ENCODE measurements at places on chromosomes 16 and 17.

DNA sequence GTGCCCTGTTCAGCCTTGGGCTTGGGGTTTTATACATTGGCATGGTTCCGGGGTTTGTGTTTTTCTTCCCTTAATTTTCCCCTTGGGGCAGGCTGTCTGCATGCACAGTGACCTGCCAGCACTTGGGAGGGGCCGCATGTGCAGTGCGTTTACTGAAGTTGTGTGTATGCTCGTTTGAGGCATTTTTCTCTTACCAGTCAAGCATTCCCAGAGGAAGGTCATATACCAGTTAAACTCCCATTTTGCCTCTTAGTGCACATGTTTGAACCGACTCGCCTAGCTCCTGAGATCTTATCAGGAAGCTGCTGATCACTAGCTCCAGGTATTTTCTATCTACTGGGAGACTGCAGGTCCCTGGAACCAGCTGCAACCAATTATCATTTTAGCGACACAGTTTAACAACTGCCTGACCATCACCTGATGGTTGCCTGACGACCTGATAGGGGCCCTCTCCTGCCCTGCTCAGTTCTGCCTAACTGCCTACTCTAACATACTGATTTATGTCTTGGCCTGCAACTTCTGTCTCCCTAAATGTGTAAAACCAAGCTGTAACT, 51.4 kb downstream of the MFSD11 start:
- no peak for DNase-seq

DNA sequence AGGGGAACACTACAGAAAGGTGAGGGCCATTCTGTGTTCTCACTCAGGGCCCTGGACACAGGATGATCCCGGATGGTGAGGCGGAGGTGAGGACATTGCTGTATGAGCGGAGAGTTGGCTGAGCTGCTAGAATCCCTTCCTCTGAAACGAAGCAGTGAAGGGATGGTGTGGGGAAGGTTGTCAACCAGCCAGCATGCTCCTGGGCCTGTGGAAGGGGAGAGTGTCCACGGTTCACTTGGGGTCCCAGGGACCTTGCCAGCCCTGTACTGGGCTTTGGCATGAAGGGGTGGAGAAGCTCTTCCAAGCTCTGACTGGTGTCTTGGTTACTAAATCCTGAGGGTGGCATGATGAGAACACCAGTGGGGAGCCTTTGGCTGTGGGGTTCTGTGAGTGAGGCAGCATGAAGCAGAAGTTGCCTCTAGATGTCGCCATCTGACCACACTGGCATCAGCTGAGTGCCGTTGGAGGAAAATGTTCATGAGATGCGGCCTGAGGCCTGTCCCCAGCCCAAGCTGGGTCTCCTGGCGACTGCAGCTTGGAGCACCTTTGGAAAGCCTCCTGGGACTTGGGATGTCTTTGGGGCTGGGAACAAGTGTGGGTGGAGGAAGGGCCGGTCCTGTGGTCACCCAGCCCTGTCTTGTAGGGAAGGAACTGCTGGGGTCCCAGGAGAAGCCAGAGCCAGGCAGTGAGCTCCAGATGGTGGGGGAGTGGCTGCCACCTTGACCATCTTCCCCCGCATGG, 14.8 kb downstream of the PDP2 start:
- DNase-seq = peak; percentile 85

DNA sequence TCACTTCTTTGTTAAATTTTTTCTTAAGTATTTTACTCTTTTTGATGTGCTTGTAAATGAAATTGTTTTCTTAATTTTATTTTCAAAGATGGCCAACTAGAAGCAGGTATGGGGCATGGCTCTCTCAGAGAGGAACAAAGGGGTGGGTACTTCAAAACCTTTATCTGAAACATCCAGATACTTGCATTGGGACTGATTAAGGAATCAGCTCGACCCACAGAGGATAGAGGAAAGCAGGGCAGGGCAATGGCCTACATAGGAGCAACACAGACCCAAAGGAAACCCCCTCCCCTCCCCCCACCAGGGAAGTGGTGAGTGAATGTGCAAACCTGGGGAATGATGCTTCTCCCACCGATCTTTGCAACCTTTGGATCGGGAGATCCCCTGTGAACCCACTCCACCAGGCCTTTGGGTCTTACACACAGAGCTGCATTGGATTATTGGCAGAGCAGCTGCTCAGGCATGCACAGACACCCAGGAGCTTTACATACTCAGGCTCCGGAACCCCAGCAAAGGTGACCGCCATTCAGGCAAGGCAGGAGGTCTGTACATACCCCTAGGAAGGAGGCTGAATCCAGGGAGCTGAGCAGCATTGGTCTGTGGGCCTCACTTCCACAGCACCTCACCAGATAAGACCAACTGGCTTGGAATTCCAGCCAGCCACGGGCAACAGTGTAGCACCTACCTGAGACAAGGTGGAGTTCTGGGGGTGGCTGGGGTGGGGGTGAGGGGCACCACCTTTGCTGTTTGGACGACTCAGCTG, 3.0 kb upstream of the CCR7 start:
- DNase-seq = no peak

GRCh38 chr16:80862160-80862705, 57.8 kb upstream of the CDYL2 start:
- no peak for DNase-seq

DNA sequence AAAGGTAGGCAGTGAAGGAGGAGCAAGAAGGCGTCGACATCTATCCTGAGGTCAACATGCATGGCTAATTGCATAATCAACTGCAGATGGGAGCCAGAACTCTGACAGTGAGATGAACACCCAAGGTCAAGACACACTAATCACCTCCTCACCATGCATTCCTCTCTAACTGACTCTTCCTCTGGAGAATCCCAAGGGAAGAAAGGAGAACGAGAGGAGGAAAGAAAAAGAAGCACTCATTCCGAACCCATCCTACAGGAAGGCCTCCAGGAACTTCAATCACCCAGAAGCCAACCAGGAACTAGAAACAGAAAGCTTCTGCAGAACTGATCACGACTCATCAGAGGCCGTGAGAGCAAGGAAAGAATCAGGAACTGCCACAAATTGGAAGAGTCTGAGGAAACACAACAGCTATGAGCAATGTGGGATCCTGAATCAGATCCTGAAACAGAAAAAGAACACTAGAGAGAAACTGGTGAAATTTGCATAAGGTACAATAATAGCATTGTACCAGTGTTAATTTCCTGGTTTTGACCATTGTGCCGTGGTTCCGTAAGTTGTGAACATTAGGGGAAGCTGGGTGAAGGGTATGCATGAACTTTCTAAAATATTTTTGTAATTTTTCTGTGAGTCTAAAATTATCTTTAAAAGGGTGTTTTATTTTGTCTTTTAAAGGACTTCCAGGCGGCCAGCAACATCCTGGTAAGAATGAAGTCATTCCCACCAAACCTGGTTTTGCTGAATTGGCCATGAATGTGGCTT, 10.0 kb upstream of the BEAN1 start:
- DNase-seq = peak; percentile 85

GRCh38 chr17:50535407-50535806, 2.9 kb downstream of the EPN3 start:
- DNase-seq = no peak

DNA sequence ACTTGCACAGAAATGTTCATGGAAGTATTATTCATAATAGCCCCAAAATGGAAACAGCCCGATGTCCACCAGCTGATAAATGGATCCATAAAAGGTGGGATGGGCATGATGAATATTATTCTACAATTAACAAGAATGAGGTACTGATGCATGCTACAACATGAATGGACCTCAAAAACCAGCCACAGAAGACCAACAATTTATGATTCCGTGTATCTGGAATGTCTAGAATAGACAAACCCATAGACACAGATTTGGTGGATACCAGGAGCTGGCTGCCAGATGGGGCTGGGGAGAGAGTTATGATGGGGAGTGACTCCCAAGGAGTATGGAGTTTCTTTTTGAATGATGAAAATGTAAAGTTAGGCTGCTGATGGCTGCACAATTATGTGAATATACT, 10.8 kb upstream of the NAGLU start:
- DNase-seq = peak; percentile 74

DNA sequence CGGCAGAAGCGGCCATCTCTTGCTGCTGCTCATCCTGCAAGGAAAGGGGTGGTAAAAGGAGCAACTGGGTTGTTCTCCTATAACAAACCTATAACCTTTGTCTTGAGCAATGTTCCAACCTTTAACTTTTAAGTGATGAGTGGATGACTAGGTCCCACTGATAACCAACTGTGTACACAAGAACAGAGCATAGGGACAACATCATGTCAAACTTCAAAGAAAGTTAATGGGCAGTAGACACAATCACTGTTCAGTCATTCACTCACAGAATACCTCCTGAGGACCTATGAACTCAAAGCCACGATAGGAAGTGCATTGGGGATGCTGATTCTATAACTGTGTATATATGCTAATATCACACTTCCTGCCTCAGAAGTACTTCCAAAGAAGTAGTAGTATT, 21.6 kb downstream of the CFAP97D1 start:
- no peak for DNase-seq

DNA sequence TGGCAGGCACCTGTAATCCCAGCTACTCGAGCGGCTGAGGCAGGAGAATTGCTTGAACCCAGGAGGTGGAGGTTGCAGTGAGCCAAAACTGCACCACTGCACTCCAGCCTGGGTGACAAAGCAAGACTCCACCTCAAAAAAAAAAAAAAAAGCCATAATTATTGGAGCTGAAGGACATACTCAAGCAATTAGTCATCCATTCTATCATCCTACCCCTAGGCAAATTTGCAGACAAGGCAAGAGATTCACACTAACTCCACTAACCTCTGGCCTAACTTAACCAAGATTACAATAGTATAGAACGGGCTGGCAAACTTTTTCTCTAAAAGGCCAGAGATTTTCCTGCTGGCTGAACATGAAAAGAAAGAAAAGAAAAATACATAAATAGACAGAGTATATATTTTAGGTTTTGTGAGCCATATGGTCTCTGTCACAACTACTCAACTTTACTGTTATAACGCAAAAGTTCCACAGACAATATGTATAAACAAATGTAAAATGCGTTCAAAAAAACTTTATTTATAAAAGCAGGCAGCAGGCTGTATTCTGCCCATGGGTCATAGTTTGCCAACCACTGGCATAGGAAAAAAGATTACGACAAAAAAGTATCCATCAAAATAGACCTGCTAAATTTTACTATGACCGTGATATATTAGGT, 29.7 kb downstream of the BRIP1 start:
- peak; percentile 77 for DNase-seq
